Karpas-422 (cell line): ENCODE measurements at places on chromosomes 2 and 18.
A peak's percentile ranks its signal among the peaks of the same experiment; 100 is the strongest.

DNA sequence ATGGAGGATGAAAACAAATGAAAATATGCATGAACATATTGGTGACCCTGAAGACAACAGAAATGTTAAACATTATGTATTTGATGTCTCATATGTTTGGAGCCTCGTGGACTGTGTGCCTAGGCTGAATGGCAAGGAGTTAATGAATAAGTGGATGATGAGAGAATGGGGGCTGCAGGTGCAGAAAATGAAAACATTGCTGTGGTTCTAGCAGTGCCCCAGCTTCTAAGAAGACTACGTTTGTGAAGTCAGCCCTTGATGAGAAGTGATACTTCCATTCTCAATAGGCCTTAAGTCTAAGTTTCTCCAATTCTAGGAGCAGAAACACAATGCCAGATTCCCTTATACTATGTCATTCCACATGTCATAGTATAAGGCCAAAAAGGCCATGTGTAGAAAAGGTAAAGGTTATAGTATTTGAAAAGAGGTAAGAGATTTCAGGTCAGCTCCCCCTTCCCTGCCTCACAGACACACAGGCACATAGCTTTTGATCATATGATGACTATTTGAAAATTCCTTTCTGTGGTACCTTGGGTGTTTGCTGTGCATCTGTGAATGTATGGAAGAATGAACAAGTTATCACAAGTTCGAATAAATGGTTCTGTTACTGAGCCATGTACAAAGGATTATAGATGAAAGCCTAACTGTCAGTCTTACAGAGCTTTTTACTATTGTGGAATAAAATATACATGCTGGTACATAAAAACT lies 280.8 kb downstream of the SETBP1 start:
- no peak for DNase-seq

- no peak for DNase-seq
These were observed 15.5 kb downstream of the GEMIN6 start for GRCh38 chr2:38793511-38793910.

DNA sequence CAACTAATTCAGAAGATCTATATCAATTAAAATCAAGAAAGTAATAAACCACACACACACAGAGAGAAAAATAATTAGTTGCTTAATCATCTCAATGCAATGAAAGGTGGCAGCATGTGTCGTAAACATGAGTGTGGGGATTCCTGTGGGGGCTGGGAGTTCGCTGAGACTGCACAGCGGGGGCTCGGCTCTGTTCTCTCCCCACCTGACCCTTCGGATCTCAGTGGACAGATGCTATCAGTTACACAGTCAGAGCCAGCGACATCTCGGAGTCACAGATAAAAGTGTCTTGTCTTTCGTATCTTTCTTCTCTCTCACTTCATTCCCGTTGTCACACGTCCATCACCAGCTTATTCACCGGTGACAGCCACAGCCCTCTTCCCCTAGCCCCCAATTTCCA lies 37.1 kb downstream of the COLEC12 start:
- no peak for DNase-seq

GRCh38 chr18:7566244-7566566 lies 911 bp upstream of the PTPRM start:
- DNase-seq, result no peak

DNA sequence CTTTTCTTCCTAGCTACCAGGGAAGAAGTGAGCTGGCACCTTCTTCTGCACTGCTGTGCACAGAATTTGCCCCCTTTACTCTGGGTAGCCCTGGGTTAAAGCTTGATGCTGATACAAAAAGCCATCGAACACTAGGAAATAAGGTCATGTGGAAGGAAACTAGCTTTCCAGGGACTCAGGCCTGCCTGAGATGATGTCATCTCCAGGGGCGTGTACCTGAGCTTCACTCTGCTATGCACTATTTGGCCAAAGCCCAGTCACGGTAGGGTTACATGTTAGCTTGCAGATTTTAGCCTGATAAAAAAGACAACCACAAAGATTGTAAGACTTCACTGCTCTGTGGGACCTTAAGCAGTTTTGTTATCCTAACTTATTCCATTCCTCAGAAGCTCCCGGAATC lies 20.4 kb downstream of the EDAR start:
- no peak for DNase-seq

- DNase-seq, result no peak
These were observed 65.6 kb upstream of the UBXN4 start for GRCh38 chr2:135676031-135676430.

- DNase-seq, result no peak
These were observed 184.2 kb downstream of the KCNJ3 start for GRCh38 chr2:154882725-154883124.

GRCh38 chr2:176148751-176149421 lies 2.5 kb upstream of the HOXD4 start:
- no peak for DNase-seq

DNA sequence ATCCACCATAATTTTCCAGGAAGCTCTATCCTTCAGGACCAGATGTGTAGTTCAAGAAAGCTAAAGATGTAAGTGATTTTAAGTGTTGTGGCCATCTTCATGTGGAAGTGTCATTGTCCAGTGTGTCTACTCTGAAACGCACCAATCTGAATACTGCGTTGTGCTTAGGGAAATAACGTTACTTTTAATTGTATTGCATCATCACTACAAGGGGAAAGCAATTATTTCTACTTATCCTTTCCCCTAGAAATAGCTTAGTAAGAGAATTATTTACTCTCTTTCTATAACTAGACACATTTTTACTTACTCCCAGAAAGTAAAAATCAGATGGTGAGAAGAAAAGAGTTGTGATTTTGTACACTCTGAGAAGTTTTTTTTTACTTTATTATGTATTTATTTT lies 102.4 kb upstream of the DLGAP1 start:
- DNase-seq, result no peak

DNA sequence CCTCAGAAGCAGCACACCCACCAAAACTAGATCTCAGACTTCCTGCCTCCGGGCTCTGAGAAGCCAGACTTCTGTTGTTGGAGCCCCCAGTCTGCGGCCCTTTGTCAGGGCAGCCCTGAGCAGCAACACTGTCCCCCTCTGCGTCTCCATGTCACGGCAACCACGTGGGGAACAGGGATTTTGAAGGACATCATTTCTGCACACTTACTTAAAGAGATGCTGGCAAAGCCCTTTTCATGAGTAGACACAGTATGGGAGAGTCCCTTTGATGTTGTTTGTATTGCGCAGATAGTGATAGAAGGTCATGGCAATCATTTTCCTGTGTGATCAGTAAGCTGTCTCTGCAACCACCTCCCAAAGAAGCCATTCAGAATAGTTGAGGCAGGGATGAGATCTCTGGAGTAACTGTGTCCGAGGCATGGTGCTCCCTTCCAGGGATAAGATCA lies 69.1 kb upstream of the ID2 start:
- DNase-seq, result no peak

DNA sequence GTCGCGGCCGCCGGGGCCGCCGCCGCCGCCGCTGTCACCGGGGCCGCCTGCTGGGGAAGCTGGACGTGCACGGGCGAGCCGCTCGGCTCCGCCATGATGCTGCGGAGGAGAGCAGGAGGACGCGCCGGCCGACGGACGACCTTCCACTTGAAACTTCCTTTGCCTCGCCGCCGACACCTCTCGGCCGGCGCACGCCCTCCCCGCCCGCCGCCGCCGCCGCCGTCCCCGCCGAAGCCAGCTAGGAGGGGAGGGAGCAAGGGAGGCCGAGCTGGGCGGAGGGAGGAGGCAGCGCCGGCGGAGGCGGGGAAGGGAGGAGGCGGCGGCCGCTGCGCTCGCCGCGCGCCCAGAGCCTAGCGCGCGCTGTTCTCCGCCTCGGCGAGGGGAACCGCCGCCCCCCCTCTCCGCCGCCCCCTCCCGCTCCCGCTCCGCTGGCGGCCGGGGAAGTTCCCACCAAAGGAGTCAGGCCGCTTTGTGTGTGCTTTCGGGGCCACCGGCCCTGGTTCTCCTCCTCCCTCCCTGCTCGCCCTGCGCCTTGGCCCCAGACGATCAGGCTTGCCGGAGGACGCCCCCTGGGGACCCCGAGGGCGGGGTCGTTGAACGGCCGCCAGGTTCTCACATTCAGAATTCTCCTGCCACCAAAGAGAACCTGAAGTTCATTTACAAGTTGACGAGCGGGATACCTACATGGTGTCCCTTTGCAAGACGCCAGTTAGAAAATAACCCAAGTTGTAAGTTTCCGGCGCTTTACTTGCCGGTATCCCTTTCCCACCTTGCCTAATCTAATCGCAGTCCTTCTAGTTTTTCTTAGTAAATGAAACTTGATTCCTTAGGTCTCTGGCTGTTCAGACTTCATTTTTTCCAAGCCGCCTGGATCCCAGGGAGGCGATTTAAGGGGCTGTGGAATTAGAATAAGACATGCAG lies at the start of gene STK39:
Gene STK39, minus strand, starts transcription at position 255 of the 921 bp plus-strand sequence. Its CDS starts 160 bp downstream, at position 95.
- peak; percentile 90 for DNase-seq
